ENCODE measurements at places on chromosomes 2 and 18.

DNA sequence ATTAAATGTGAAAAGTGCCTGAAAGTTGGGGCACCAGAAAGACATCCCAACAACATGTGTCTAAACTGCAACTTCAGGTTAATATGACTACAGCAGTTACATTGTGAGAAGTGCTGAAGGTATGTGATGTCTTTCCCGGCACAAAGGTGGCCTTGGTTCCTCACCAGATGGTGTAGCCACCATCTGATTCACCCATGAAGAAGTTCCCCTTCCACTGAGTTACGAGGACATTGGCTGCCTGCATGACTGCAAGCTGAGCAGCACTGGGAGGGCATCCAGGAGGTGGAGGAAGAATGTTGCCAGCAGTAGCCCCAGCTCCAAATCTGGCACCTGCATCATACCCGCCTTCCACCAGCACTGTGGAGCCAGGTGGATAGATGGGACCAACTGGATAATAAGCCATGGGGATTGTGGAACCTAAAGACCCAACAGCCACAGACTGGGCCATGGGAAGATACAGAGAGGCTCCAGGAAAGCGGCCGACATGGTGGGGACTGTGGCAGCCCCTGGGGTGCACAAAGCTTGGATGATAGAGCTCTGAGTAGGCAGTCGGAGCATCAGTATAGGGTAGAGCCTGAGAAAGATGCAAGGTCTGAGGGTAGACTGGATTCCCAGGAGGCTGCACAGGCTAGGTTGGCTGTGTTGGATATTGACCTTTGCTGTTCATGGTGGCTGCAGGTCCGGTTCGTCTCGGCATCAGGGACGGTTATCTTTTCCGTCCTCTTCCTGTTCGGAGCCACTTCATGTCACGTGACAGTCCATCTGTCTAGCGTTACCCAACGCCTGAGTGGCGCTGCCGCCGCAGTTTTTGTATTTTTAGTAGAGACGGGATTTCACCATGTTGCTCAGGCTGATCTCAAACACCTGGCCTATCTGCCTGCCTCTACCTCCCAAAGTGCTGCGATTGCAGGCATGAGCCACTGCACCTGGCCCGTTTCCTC is 36.9 kb downstream of the SUMO1 start:
- no peak for DNase-seq

DNA sequence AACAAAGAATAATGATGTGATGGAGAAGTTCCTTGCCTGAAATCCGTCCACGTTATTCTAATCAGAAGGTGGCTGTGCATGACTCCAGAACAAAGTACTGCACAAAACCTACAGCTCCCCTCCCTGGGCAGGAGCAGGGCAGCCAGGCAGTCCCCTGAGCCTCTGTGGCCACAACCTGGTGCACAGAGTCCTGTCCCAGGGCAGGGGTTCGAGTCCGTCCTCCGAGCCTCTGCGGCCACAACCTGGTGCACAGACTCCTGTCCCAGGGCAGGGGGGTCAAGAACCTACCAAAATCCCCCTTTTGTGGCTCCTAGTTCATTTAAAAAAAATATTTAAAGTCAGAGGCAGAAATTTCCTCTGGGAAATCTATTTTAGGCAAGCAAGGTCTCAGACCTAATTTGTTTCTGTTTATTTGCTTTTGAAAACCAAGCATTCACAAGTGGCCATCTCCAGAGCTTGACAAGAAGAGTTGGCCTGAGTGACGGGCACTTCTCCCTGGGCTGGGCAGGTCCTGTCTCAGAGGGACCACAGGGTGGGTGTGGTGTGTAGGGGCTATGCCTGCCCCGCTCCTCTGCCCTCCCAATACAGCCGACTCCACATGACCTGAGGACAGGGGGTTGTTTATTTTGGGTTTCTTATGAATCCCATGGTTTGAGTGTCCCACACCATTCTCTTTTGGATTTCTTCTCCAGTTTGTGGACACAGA is 255.9 kb upstream of the PXDN start:
- no peak for DNase-seq

DNA sequence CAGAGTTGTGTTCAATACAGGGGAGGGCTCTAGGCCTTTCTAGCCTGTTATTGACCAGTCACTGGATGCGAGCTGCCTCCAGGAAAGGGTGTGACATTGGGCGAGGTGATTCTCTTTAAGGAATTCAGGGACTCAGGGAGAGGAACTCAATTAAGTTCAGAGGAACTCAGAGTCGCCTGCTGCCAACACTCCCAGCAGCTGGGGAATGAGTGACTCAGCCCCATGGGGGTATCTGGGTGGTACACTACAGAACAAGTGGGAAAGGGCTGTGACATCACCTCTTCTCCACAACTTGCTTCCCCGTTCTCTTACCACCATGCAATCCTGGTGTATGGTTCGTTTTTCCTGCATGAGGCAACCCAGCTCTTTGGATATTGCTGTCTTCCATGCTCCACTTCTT is 50.4 kb upstream of the CYRIA start:
- no peak for DNase-seq

- DNase-seq, result no peak
Observed at GRCh38 chr2:71880846-71881610, 266.6 kb downstream of the CYP26B1 start.

DNA sequence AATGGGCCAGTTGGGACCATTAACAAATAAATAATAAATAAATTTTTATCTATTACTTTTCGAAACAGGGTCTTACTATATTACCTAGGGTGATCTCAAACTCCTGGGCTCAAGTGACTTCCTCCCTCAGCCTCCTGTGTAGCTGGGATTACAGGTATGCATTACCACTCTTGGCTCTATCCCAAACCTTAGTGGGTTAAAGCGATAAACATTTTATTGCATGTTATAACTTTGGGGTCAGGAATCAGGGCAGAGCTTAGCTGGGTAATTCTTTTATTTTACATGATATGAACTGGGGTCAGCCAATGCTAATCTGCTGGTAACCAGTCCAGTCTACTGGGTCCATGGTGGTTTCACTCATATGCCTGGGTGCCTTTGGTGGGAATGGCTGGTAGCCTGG is 127.8 kb downstream of the MYO3B start:
- no peak for DNase-seq

- no peak for DNase-seq
Observed at GRCh38 chr2:100742277-100743254, 77.4 kb upstream of the NPAS2 start.

GRCh38 chr2:69386360-69386759 is 667 bp downstream of the GFPT1 start:
- DNase-seq, result no peak

All from Jurkat, Clone E6-1 (cell line).